ENCODE measurements at places on chromosomes 5 and 9.

DNA sequence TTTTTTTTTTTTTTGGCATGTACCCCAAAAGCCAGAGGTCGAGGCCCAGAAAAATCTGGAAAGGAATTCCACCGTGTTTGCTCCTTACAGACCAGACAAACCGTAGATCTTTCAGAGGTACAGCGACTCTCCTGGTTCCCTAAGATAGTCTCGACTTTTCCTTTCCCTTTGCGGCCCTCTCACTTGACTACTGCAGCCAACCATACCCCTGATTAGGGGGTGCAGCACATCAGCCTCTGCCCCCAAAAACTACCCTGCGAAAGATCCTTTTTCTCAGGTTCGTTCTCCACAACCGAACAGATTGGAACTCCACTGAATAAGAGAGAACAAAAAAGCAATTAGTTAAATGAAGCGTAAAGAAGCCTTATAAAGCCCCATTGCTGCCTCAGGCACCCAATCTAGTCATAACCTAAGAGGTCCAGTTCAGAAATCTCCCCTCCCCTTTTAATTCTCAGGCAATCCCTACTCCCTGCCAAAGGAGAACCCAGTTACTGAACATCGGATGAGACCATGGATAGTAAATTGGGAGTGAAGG is 379 bp upstream of the TICAM2 start:
- DNase-seq = no peak

- no peak for DNase-seq
These were observed 230.5 kb downstream of the ESM1 start for GRCh38 chr5:54754878-54755277.

DNA sequence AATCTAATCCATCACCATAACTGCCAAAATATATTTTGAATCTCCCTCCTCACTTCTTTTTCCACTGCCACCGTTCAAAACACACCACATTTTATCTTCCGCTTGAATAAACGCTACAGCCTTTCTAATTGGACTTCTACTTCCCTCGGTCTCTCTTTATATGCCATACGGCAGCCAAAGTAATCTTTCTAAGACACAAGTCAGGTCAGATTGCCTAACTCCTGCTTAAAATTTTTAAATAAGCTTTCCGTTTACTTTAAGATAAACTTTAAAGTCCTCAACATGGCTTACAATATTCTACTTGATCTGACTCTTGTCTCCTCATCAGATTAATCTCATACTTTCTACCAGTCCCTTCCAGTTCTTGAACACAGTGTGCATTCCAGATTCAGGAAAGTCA is 9.7 kb downstream of the AFF4 start:
- no peak for DNase-seq

DNA sequence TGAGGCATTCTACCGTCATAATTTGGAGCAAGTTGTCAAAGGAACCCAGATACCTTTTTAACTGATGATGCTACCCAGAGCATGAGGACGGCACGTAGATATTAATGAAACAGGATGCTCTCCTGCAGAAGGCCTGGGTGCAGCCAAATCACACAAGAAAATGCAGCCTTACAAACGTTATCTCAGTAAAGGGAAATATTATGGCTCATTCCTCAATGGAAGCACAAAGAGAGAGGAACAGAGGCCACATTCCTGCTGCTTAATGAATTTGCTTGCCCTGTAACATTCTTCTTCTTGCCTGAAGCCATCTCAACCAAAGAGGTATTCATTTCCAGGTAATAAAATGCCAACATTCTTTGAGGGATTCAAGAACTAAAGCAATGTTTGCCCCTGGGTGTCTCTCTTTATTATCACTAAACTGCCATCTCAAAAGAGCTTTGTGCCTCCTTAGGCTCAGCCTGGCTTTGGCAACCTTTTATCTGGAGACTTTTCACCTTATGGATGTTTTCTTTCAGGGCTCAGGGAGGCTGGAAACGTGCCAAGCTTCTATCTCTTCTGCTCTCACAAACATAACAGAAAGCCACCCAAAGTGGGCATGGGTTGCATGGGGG is 92.9 kb downstream of the TNC start:
- no peak for DNase-seq

Measured in aorta (tissue), 5 donors.